ENCODE measurements at places on chromosomes 12 and 14.

DNA sequence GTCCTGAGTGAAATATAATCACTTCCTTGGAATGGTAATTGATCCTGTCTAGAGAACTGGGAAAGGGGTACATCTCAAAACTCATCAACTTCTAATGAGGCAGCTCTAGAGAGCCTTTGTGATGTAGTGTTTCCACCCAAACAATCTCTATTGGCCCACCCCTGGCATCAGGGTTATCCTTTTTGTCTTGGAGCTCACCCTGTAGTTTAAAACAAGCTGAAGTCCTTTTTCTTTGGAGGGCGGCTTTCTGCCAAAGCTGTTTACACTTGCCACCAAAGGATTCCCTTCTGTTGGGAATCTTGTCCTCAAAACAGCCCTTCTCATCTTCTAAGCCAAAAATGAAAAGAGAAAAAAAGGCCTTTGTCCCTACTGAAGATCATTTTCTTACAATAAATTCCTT, 60.6 kb upstream of the GTF2A1 start:
- no peak for DNase-seq

DNA sequence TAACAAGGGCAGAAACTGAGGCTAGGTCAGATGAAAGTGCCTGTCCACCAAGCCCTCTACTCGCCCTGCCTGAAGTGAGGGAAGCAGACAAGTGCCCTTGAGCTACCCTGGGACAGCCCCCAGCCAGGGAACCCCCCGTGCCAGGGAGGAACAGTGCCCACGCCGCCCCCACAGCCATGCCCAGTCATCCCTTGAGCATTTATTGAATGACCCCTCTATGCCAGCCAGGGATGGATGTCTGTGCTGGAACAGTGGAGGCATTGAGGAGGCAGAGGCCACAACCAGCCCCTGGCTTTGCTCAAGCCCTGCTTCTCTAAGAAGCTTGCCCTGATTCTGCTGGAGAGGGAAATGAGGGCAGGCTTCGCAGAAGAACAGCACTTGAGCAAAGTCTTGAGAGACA, 3.7 kb upstream of the AQP6 start:
- DNase-seq: no peak

DNA sequence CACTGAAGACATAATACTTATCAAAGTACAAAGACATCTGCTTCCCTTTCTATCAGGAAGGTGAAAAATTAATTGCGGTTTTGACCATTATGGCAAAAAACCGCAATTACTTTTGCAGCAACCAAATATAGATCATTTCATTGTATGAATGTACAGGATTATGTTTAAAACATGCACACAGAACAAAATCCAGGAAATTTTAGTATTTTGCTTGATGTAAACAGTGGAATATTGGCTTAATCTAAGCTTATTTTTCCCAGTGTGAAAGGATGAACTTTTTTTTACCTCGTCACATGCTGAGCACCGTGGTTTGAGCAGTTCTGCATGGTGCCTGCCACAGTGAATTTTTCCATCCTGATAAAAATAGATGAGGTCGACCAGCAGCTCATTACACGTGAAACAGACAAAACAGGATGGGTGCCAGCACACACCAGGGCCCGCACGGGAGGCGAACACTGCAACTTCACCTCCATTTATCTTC, 121.2 kb downstream of the PRICKLE1 start:
- no peak for DNase-seq

- DNase-seq: no peak
These were observed 501.7 kb downstream of the DIO2 start for GRCh38 chr14:79709573-79709972.

DNA sequence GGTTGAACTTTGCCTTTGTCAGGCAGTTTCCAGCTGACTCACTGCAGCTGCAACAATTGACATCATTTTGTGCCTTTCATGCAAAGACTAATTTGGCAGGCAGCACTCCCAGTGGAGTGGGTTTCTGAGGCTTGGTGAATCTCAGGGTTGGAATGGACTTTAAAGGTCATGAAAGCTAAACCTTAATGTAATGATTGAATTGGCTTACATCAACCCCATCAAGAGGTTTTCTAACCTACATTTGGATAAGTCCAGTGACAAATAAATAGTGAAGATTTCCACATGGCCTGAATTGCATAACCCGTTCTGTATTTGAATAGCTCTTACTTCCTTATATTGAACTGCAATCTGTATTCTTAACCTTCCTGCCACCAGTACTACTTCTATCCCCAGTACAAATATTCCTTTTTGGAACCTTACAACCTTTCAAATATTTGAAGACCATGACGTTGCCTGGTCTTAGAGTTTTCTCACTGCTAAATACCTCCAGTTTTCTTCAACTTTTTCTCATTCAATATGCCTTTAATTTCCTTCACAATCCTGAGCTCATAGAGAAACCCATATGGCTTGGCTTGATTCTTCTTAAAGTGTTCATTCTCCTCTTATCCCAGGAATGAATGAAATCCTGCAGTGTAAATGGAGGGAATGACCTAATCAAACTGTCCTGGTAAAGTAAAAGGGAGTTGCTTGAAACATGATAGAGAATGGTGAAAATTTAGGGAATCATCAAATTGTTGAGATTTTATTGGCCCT, 168.1 kb upstream of the NOVA1 start:
- DNase-seq: no peak

GRCh38 chr14:50954811-50955372, 10.6 kb upstream of the PYGL start:
- no peak for DNase-seq

GRCh38 chr12:11753150-11753499, 103.7 kb downstream of the ETV6 start:
- DNase-seq: no peak

- DNase-seq: no peak
These were observed 34.1 kb downstream of the TMCC3 start for GRCh38 chr12:94616203-94616729.

DNA sequence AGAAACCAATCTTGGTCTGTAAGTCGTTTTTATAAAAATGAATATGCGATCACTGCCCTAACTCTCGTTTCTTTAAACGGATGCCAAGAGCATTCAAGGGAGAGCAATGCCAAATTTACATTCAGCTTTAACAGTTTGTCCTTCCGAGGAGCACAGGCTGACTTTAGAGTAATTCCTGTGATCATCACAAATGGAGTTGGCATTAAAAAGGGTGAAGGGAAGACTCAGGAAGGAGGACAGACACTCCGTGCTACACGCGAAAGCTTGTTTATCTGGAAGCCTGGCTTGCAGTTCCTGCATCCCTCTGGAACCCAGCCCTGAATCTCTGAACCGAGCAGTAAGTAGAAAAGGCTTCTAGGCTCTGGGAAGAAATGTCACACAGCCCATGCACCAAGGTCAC, 78.4 kb downstream of the PAPOLA start:
- DNase-seq: no peak

- no peak for DNase-seq
These were observed 17.3 kb upstream of the RIMKLB start for GRCh38 chr12:8680533-8680932.

DNA sequence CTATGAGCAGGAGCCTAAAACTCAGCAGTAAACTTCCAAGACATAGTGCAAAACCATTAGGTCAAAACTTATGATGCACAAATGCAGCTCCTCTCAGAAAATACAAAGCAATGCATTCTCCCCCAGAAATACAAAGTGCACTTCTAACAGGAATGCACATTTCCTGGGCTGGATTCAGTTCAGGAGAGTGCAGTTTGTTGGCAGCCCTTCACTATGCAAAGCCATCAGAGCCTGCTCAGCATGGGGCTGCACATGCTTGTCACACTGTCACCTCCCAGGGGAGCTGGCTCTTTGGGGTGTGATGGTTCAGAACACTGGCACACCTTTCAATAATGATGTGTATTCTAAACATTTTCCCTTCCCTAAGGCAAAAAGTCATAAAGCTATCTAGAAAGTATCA, 110.4 kb downstream of the KCNK10 start:
- no peak for DNase-seq

- DNase-seq: no peak
These were observed 175.9 kb downstream of the MON2 start for GRCh38 chr12:62642486-62642885.

GRCh38 chr12:60152756-60153155, 556.9 kb downstream of the SLC16A7 start:
- no peak for DNase-seq

DNA sequence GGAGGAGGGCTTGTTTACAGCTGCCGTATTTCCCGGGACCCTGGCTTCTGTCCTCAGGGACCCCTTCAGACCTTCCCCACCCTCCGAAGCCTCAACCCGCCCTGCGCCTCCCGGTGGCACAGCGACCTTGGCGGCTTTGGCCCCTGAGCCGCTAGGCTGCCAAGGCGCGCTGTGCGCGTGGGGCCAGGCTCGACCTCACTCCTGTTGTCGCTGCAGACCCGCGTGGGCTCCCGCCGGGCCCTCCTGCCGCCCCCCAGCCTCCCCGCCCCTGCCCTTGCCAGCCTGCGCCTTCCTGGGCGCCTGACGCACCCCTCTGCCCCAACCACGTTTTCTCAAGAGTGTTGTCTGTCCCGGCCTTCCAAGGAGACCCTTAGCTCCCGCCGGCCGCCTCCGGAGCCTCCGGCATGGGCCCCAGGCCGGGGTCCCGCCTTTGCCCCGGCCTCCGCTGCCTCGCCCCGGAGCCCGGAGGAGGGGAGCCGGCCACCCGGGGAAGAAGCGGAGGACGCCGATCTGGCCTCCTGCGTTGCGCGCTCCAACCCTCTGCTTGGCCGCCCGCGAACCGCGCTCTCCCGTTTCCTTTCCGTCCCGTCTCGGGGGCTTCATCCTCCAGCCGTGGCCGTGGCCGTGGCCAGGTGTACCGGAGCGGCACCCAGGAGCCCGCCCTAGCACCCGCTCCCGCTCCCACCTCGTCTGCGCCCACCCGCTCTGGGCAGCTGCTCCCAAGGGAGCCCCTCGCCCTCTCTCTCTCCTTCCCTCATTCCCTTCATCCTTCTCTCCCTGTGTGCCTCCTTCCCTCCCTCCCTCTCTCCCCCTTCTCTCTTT, 19.9 kb downstream of the PPP2R5C start:
- no peak for DNase-seq

GRCh38 chr12:28883406-28883997, 265.6 kb upstream of the FAR2 start:
- no peak for DNase-seq

GRCh38 chr12:12683725-12684124, 12.3 kb downstream of the GPR19 start:
- no peak for DNase-seq

- DNase-seq: no peak
These were observed 287.7 kb upstream of the RTL1 start for GRCh38 chr14:101191101-101191720.

- DNase-seq: no peak
These were observed 363.5 kb downstream of the TMEM121 start for GRCh38 chr14:105889666-105890473.

- no peak for DNase-seq
These were observed 42.1 kb downstream of the SEC23A start for GRCh38 chr14:39060818-39061437.

DNA sequence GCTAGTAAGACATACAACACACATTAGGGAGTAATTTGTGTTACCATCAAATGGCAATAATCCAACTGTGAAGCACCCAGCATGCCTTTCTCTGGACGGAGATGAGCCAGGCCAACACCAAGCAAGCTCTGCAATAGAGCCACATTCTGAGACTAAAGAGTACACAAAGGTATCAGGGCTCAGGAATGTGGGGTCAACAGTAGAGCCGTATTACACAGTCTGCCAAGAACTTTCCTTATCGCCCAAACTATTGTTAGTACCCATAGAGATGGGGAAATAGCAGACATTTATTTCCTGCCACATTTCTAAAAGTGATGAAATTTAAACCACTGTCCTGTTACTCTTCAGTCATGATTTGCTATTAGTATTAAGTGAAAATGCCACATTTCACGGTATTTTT, 113.7 kb downstream of the BMP4 start:
- no peak for DNase-seq

DNA sequence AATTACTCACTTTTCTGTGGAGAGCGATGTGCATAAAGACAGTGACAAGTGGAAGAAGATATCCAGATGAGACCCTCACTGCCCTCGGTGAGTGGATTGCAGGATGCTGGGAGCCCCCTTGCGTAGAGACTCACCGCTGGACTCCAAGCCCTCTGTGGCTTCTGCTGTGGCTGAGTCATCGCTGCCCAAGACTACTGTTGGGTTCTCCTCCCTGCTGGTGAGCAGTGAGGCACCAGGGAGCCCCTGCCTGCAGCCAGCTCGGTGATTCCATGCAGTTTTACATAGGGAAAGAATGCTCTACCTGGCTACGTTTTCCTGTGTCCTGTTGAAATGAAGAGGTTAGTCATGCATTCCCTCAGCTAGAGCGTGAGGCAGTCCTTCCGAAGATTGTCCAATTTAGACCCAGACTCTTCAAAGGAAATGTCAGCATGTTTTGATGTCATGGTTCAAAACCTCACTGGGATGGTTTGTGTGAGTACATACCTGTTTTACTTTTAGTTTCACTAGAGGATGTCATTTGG, 28.2 kb downstream of the TRAF3 start:
- no peak for DNase-seq

GRCh38 chr12:93812626-93813025, 135.5 kb downstream of the CRADD start:
- DNase-seq: no peak

GRCh38 chr14:59454139-59454538, 11.0 kb downstream of the GPR135 start:
- no peak for DNase-seq

Measured in stimulated activated CD8-positive, alpha-beta memory T cell treated with anti-CD3 and anti-CD28 coated beads, Interleukin-7, amount 100 ng/mL, for 1 hour (primary cell).